Effector CD8-positive, alpha-beta T cell (primary cell): ENCODE measurements at places on chromosomes 7 and 10.

- DNase-seq: no peak
Measured at GRCh38 chr7:18471476-18472160, 23.9 kb upstream of the HDAC9 start.

DNA sequence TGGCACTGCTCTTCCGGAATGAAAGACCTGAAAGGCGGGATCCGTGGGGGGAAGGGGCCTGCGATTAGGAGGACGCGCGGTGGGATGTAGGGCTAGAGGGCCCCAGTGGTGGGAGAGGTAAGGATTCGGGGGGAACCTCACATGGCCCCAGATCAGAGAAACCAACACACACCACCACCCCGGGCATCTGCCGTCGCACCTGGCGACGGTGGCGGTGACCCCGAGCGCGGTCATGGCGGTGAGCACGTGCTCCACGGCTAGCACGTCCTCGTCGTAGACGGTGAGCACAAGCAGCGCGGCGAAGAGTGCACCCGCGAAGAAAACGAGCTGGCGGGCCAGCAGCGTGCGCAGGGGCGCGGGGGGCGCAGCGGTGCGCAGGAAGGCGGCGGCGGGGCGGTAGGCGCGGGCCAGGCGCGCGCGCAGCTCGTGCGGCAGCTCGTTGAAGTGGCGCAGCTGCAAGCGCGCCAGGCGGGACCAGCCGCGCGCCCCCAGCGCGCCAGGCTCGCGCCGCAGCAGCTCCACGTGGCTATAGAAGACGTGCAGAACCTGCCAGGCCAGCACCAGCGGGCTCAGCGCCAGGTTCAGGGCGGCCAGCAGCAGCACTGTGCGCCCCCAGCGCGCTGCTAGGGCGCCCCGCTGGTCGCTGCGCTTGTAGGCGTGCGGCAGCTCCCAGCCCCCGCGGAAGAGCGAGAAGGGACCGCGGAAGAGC is 5.7 kb downstream of the ATG9B start:
- DNase-seq: no peak

GRCh38 chr7:98165827-98166667 is 45.2 kb upstream of the BHLHA15 start:
- peak; percentile 20 for DNase-seq

GRCh38 chr10:120593693-120594092 is 136.7 kb downstream of the PLPP4 start:
- no peak for DNase-seq

GRCh38 chr7:92809397-92809759 is 27.0 kb downstream of the CDK6 start:
- no peak for DNase-seq

- no peak for DNase-seq
Measured at GRCh38 chr7:10266976-10267375, 706.7 kb upstream of the PHF14 start.

GRCh38 chr7:23347682-23348180 is 48.6 kb downstream of the MALSU1 start:
- DNase-seq: no peak

DNA sequence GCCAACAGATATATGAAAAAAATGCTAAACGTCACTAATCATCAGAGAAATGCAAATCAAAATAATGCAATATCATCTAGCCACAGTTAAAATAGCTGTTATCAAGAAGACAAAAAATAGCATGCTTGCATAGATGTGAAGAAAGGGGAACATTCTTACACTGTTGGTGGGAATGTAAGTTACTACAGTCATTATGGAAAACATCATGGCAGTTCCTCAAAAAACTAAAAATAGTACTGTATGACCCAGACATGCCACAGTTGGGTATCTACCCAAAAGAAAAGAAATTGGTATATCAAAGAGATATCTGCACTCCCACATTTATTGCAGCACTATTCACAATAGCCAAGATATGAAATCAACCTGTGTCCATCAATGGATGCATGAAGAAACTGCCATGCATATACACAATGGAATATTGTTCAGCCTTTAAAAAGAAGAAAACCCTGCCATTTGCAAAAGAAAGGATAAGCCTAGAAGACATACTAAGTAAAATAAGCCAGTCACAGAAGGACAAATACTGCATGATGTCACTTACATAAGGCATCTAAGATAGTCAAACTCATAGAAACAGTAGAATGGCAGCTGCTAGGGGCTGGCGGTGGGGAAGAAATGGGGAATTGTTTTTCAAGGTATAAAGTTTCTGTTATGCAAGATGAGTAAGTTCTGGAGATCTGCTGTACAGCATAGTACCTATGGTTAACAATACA is 107.0 kb downstream of the PTPN20 start:
- DNase-seq: no peak

DNA sequence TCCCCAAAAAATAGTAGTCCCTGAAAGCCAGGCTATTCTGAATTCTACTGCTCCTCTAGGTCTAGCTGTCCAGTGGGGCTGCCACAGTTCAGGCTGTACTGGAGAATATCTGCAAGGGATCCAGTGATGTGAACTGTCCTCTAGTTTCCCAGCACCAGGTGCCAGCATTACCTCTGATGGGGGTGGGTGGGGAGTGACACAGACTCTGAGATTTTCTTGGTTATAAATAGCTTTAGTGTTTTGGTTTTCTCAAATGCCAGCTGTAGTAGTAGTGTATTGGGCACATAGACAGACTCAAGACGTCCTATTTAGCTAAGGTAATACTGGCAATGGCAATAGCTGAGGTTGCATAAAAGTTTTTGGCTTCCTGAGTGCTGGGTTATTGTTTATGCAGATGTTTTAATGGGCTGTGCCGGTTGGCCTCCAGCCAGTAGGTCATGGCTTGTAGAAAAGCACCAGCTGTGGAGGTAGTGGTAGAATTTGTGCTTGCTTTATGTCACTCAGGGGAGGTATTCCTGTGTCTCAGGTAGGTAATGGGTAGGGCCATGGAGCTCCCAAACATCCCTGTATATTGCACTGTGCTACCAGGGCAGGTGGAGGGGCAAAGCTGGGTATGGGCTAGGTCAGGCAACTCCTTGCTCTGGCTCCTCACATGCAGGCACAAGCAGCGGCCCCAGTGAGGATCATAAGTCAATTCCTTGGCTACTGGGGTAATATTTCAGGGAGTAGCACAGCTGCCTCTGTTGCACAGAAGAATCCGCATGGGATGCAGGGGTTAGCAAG is 338.7 kb upstream of the LRRTM3 start:
- DNase-seq: no peak

- DNase-seq: no peak
Measured at GRCh38 chr10:31353574-31353973, 34.6 kb downstream of the ZEB1 start.

- DNase-seq: no peak
Measured at GRCh38 chr7:1752771-1753563, 82.9 kb downstream of the ELFN1 start.

DNA sequence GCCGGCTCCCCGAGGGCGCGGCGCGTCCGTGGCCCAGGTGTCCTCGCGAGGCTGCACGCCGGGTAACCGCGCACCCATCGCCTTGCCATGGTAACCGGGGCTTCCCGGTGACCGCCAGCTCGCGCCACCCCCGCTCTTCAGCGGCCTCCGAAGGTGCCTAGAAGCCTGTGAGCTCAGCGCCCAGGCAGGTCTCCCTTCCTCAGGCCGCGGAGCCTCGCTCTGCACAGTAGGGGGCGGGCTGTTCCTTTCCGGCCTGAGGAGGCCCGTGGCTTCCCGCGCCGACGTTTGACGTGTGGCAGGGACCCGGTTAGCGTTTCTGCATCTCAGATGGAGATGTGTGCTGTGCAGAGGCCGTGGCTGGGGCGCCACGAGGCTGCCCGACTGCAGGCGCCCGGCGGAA is 117.1 kb downstream of the DYNC2I1 start:
- DNase-seq: peak; percentile 36

DNA sequence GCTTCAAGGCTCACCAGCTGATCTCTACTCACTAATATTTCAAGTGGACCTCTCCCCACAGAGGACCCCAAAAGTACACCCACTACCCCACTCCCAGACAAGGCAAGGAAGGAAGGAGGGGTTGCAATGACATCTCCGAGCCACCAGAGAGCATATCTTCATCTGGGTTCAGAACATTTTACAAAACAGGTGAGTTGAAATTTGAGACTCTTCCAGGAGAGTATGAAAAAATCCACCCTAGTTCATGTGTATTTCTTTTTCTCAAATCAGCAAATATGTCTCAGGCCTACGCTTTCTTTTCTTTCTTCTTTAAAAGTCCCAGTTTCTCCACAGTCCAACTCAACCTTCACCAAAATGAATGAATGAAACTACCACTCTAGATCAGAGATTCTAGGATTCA is 61.9 kb downstream of the SGMS1 start:
- DNase-seq: no peak

GRCh38 chr7:112334366-112334765 is 115.9 kb upstream of the IFRD1 start:
- no peak for DNase-seq

DNA sequence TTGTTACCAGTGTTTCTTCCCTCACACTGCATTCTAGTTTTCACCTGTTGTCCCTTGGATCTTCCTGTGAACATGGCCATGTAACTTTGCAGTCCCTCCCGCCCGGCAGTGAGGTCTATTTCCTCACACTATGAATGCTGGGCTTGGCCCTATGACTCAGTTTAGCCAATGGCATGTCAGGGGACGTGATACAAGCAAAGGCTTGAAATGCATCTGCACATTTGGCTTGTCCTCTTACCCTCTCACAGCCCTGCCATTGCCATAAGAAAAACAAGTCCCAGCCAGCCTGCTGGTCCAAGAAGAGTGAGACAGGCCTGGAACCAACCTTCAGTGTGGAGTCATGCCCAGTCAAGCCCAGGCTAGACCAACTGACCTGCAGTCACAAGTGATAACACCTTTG is 17.1 kb upstream of the EZH2 start:
- DNase-seq: no peak

DNA sequence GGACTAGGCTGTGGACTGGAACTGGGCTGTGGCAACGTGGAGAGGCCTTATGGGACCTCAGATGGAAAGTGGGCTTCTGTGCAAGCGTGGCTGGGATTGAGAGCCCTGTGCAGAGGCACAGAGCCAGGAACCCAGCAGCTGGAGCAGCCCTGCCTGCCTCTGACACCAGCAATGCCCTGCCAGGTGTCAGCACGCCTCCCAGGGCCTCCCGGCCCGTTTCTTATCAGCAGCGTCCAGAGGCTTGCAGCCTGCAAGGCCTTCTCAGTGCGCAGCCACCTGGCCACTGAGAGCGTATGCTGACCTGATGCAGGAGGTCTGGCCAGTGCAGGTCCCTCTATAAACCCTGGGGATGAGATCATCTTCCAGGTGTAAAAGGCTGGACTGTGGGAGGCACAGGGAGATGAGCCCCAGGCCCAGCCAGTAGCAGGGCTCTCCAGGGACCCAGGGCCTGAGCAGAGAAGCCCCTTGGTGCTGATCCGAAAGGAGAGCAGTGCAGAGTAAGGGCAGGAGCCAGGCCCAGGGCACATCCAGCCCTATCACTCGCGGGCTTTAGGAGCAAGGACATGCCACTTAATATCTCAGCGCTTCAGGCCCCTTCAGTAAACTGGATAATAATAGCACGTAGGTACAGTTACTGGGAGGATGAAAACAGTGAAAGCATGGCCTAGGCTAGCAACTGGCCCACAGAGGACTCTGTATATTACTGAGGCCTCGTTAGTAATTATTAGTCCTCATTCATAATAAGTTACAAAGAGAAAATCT is 38.8 kb upstream of the ANTXRL start:
- no peak for DNase-seq

DNA sequence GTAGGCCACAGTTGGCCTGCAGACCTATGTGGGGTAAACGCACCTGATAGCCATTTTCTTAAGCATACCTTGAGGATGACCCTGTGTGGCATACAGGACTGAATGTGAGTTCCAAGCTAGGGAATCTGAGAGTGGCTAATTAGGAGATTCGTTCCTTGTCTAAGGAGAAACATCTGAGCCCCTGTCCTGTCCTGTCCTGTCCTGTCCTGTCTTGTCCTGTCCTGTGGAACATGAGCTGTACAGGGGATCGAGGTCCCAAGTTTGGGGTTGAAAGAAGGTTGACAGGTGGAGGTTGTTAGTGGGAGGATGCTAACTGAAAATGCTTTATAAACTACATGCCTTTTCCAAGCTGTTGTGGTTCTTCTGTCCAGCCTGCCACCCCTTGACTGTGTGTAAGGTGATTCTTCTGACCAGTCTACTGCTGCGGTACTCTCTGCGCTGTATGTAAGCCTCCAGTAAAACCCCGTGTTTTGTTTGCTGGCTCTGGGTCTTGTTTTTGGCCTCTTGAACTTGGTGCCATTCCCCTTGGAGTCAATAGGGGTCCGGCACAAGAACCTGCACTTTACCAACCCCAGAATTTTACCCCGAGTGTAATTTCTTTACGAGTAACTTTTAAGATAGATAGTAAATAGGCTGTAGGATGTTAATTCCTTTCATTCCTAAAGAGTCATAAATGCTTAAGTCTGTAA is 26.4 kb downstream of the ZNRF2 start:
- DNase-seq: no peak

DNA sequence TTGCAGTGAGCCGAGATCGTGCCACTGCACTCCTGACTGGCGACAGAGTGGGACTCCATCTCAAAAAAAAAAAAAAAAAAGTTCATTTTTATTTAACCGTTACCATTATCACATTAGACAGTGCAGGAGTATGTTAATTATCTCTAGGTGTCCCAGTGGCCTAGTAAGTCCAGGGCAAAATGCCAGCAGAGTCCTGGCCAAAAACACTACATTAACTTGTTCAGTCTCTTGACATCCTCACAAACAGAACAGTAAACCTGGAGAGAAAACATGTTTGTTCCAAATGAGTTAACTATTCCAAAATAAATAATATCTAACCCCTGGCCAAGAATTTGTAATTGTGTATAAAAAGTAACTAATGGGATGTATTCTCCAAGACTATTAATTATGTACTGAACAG is 43.2 kb downstream of the PTPRZ1 start:
- DNase-seq: no peak

DNA sequence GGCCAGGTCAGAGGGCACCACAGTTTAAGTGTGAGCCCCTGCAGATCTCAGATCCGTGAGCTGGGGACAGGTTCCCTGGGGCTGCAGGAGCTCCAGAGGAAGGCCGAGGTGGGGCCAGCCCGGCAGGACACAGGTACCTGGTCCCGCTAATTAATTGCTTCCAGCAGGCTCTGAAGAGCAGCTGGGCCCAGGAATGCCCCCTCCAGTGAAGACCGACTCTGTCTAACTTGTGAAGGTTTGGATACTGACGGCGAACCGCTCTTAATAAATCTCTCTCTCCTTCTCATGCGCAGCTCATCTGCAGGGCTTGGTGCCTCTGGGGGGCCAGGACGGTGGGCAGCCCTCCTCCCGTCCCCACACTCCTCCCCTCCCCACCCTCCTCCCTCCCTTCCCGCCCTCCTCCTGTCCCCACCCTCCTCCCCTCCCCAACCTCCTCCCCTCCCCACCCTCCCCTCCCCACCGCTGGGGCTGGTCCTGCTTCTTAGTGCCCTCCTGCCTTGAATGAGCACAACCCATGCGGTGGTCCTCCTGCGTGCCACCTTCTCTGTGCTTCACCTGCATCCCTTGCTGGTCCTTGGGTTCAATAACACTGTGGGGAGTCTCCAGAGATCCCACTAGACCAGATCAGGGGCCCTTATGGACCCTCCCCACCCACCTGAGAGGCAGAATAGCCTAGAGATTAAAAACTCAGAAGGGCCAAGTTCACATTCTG is 38.3 kb downstream of the PDGFA start:
- DNase-seq: no peak

DNA sequence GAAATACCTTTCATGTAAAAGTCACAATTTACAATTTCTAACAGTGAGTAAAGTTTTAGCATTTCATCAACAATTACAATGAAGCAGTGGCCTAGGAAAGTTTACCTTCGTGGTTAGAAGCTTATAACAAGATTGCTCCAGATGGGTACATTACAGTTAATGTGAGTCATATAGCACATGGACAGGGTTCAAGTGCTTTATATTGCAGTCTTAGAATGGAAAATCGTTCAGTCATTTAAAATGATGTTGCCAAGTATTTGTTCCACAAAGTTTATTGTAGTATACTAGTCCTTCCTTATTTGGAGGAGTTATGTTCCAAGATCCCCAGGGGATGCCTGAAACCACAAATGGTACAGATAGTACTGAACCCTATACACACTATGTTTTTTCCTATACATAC is 174.6 kb upstream of the TARP start:
- no peak for DNase-seq
